ENCODE measurements at places on chromosomes 5 and 9.

- DNase-seq, result no peak
Observed at GRCh38 chr9:129549684-129550083, 71.2 kb downstream of the C9orf50 start.

GRCh38 chr5:528629-529511, 4.6 kb upstream of the SLC9A3 start:
- no peak for DNase-seq

DNA sequence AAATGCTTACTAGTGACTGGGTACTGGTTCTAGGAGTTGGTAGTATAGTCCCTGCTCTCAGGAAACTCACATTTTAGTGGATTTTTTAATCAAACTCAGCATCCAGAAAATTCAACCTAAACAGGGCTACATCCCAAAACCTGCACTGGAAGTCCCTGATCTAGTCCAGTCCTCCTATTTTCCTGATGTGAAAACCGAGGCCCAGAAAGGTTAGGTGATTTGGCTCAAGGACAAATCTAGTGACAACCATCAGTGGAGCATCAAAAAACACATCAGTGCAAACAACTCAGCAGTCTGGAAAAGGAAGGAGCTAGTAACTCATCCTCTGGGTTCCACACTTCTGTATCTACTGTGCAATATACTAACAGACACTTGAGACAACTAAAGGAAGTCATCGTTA, 38.2 kb downstream of the SERINC5 start:
- no peak for DNase-seq

GRCh38 chr5:53575831-53576230, 15.4 kb downstream of the NDUFS4 start:
- DNase-seq, result no peak

GRCh38 chr9:130680836-130681768, 12.5 kb upstream of the EXOSC2 start:
- peak; percentile 80 for DNase-seq

GRCh38 chr5:149300441-149300840, 28.8 kb downstream of the AFAP1L1 start:
- DNase-seq, result no peak

- peak; percentile 82 for DNase-seq
Observed at GRCh38 chr5:14908172-14908571, 36.6 kb upstream of the ANKH start.

DNA sequence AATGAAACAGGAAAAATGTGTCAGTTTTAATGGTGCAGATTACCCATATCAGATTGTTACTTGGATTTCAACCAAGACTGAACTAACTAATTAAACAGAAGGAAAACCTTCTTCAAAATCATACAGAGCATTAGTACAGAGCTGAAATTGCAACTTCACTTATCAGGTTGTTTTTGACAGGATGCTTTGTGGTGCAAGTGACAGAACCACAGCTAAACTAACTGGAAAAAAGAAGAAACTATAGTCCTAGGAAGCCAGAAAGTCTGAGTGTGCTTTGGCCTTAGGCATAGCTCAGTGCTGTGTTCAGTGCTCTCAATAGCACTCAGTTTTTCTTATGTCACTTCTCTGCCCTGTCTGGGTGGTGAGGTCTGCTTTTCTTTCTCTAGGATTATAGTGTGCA, 267.4 kb downstream of the CHSY3 start:
- no peak for DNase-seq

GRCh38 chr5:662751-663435, 30.3 kb downstream of the TPPP start:
- DNase-seq, result no peak

GRCh38 chr5:109630093-109630492, 59.6 kb upstream of the MAN2A1 start:
- no peak for DNase-seq

- DNase-seq, result no peak
Observed at GRCh38 chr5:969408-969839, 39.2 kb upstream of the NKD2 start.

DNA sequence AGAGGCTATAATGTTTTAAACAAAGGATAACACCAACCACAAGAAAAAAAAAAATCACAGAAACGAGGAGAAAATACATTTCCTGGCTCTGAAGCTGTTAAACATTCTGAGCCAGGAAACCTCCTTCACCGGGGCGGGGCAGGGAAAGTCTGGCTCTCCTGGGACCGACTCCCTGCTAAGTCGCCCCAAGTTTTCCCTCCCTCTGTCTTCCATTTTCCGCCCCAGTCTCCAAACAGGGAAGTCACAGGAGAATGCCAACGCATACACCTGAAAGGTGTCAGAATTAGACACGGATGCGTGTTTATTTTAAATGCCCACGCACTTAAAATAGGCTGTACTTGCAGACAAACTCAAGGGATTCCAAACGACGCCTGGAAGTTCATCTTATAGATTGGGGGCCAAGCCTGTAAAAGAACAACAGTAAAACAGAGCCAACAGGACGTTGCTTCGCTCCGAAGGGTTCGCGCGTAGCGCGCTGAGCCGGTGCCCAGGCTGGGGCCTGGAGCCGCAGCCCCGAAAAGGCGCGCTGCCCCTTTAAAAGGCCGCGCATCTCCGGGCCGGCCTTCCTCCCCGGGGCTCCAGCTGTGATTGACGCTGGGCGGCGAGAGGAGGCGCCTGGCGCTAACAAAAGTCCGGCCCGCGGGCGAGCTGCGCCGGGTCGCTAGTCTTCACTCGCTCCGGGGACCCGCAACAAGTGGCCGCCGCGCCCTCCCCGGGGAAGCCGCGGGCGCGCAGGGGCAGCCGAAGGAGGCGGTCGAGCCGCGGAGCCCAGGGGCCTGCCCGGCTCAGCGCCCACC, at the start of gene FBXL7:
Gene FBXL7, plus strand, starts transcription at position 653 of the 797 bp plus-strand sequence.
- no peak for DNase-seq

DNA sequence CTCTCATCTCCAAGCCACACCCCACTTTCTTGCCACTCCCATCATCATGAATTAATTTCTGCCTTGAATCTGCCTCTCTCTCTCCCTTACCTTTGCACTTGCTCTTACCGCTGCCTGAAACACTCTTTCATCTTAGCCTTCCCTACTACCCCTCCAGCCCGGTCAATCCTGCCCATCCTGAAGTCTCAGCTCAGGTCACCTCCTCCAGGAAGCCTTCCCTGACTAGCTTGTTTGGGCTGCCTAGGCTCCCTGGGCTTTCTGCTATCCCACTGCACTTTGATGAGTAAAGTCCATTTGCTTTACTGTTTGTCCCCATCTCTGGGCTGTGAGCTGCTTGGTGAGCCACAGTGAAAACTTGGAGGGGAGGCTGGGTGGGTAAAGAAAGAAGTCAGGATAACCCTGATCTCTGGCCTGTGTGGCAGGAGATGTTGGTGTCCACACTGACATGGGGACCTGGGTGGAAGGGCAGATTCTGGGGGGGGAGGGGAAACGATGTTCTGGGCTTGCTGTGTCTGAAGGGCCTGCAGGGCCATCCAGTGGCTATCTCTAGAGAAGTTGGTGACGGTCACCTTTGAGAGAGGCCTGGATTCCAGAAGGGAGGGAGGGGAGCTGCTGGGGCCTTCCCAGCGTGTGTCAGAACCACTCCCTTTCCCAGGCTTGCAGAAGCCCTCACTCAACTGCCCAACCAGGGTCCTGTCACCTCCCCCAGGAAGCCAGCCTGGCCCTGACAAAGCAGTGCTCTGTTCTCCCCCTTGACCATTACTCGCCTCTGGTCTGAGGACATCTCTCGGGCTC, 75.0 kb upstream of the DAB2IP start:
- no peak for DNase-seq

DNA sequence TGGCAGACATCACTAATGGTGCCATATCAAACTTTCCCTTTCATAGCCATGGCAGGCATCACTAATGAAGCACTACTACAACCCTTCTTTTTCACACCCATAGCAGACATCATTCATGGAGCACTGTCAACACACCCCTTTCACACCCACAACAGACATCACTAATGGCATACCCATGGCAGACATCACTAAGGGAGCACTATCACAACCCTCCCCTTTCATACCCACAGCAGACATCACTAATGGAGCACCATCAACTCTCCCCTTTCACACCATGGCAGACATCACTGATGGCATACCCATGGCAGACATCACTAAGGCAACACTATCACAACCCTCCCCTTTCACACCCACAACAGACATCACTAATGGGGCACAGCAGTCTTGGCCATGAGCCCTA, 33.7 kb downstream of the LAMC3 start:
- DNase-seq, result no peak

DNA sequence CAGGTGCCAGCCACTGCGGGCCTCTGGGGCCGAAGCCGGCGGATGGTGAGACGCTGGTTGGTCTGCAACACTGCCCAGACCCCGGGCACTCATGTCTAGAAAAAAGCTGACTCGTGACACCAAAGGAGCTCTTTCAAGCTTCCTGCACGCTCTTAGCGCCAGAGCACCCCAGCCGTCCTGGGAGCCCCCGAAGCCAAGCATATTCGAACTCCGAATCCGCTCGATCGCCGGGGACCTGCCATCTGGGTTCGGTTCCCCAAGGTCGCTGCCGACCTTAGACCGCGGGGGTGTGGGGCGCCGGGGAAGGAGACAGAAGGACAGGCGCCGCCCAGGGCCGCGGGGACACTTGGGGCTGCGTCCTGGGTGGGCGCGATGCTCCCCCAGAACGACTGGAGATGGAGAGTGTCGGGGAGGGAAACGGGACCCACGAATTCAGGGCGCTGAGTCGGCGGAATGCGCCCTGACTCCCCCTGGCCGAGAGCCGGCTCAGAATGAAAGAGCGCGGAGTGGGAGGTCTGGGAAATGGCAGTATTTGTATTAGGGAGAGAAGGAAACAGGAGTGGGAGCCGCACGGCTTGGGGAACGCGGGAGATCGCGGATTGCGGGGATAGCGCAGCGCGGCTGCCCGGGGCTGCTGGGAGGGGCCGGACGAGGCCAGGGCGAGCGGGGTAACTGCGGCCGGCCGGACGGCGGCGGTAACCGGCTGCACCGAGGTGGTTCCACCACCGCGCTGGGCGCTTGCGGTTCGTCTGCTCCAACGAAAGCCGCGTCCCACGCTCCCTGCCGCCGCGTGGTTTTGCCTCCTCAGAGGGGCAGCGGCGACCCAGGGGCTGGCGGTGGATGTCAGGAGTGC, 20.1 kb upstream of the MARCHF6 start:
- peak; percentile 38 for DNase-seq

DNA sequence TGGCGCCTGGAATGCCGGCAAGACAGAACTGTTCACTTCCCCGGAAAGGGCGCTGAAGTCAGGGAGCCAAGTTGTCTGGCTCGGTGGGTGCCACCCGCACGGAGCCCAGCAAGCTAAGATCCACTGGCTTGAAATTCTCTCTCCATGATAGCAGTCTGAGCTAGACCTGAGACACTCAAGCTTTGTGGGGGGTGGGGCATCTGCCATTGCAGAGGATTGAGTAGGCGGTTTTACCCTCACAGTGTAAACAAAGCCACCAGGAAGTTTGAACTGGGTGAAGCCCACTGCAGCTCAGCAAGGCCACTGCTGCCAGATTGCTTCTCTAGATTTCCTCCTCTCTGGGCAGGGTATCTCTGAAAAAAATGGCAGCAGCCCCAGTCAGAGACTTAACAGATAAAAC, 277.4 kb downstream of the SLCO4C1 start:
- DNase-seq, result no peak

GRCh38 chr5:134769206-134769605, 10.6 kb downstream of the DDX46 start:
- DNase-seq, result no peak

GRCh38 chr9:114155995-114156656, 789 bp downstream of the COL27A1 start:
- DNase-seq, result no peak

DNA sequence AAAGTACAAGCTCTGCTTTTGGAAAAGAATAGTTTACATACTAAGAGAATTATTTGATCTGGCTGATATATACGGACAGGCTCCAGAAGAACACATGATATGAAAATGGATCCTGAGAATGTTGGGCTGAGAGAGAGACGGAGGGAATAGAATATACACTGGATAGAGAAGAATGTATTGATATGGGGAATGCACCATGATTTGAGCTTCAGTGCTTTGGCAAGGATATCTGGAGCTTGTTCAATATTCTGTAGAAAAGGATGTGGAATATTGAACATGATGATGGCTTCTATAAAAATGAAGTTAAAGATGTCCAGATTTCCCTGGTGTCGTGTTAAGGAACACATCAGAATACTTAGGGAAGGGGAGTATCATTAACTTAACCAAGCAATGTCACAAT, 280.5 kb upstream of the VLDLR start:
- DNase-seq, result no peak

DNA sequence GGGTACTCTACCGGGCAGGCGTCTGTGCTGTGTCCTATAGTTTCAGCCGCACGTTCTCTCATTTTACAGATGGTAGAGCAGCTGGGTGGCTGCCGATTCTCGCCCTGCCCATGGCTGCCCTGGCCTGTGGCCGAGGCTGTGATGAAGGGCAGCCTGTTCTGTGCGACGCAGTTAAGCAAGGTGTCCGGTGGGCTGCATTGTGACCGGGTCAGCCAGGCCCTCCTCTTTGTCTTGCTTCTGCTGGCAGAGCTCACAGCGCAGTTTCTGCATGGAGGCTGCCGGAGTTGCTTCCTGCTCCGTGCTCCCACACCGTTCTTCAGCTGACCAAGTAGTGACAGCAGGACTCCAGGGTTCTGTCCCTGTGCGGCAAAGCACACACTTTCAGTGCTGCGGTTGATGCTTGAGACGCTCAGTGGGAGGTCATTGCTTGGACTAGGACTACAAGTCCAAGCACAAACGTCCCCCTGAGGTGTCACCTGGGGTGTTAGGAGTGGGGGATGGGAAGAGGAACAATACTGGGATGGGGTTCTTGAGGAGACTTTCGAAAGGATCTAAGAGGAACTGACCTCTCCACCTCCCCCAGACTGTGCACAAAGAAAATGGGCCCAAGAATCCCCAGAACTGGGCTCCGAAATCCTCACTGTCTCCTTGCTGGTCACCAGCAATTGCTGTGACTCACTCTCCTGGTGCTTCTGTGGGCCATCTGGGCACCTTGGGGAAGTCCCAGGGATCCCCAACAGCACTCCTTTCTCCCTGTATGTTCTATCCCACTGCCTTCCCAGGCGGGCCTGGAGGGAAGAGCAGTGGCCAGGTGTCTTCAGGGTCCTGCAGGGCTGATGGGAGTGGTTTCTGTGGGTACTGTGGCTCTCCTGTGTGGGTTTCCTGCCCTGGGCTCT, 58.2 kb downstream of the GADD45G start:
- no peak for DNase-seq
